AG20443 (cell line): ENCODE measurements at places on chromosomes 6 and 20.

GRCh38 chr6:54700158-54700557 is 146.4 kb upstream of the FAM83B start:
- DNase-seq = no peak

DNA sequence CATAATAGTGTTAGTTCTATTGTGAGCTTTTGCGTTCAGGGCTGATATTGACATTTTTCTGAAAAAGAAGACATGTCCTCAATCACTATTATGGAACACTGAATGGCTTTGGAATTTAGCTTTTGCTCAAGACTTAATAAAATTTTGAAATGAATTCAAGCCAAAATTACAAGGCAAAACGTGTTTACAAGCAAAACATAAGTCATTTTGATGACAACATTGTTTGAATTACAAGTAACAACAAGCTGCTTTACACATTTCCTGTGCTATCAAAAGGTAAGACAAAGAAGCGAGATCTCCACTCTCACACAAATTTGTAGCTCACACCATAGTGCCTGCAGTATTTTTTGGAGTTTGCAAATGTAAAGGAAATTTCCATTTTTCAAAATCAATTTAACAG is 37.4 kb downstream of the POU3F2 start:
- no peak for DNase-seq

GRCh38 chr6:127182501-127182900 is 64.0 kb downstream of the RSPO3 start:
- peak; percentile 73 for DNase-seq

GRCh38 chr6:41607736-41608135 is 30.5 kb upstream of the MDFI start:
- no peak for DNase-seq

- no peak for DNase-seq
Observed at GRCh38 chr6:154099211-154099610, 60.2 kb downstream of the OPRM1 start.

DNA sequence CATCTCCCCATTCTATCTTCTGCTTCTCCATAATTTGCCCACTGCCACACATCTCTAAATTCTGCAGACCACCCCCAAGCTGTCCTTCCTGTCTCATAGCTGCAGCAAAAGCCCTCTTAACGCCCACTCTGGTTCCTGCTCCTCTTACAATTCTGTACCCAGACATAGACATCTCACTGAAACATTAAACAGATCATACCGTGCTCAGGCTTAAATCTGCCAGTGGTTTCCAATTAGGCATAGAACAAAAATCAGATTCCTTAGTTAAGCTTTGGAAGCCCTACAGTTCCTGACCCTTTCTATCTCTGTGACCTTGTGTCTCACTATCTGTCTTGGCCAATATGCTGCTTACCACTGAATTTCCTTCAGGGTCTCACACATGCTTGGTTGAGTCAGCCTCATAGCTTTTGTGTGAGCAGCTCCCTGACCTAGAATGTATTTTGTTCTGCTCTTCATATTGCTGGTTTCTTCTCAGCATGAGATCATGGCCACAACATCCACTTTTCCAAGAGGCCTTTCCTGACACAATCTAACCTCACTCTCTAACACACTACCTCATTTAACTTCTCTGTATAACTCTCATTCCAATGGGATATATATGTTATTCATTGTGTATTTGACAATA is 749.7 kb downstream of the MAFB start:
- DNase-seq = peak; percentile 31

DNA sequence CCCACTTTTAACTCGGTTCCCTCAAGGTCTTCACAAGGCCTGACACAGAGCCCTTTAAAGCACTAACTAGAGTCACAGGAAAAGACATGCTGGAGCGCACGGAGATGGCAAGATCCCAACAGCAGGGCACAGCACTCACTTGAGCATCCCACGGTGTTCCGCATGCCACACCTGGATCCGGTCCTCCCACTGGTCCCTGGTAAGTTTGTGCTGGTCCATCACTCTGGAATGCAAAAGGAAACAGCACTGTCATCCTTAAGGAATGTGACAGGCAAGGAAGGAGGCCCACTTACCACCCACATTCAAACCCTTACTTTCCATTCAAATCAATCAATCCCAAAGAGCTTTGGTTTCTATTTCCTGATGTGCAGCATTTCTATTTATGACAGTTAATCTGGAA is 34.7 kb downstream of the EZR start:
- DNase-seq = peak; percentile 32

GRCh38 chr6:118725944-118726343 is 74.6 kb upstream of the CEP85L start:
- no peak for DNase-seq

DNA sequence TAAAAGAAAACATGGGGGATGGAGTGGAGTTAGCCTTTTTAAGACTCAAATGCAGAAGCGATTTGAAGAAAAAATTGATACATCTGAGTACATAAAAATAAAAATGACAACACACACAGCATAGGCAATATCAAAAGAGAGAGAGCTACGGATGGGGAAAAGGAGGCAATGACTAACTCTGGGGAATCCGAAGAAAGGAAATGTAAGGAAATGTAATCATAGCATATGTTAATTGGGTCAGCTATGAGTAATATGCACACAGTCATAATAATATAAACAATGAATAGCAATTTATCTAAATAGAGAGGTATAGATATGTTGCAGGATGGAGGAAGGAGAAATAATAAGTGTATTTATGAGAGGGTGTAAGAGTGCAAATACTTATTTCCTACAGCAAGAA is 83.4 kb downstream of the NOL4L start:
- no peak for DNase-seq

DNA sequence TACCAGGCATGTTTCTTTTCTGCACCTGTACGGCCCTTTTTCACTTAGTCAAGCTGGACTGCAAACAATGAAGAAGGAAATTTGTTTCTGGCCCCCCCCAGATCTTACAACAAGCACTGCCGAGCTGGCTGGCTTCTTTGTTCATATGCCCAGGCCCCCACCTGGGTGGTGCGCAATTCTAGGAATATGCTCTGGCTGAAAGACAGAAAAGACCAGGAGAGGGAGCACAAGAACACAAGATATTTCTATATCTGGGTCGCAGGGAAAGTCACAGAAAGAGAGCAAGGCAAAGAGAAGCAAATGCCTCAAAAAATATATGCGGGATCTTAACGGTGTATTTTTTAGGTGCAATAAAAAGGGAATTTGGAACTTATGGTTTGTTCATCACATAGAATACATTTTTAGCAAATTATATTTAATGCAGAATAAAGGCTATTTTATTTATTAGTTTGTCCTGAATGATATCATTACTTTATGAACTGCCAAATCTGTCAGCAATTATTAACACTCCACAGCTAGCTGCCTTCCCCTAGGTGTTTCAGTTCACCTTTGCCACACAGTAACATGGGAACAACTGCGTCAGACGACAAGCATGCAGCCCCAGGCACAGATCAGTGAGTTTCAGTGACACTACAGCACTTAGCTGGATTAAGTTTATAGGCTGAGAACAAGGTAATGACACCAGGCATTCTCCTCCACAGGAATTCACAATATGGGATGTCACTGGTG is 76.5 kb downstream of the GJA10 start:
- DNase-seq = peak; percentile 78

DNA sequence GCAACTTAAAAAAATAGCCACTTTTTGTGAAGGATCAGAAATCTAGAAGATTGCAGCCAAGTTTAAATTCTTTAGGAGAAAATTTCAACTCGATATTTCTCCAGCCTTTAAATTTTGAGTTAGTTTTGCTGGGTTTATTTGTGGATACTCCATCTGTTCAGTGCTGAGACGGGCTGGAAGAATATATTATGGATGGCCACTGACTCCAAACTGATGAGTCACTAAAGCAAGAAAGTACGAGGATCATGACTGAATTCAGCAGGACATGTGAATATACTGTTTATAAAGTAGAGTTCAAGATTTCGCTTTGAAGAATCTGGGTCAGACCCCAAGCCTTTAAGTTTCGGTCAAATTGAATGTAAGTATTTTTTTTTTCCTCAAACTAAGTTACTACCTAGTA is 199.5 kb downstream of the ADGRB3 start:
- DNase-seq = no peak
